ENCODE measurements at places on chromosomes 16 and 17. TPM values are rescaled to one million over a fixed set of nuclear protein-coding genes. Genes with fewer than 3 reads are reported as not detected.

- no peak for DNase-seq
- H3K36me3 ChIP-seq, result no peaks in the 10 kb centered on the region
- no peak overlapping the region for H3K27ac ChIP-seq
These were observed 112.0 kb downstream of the RBFOX3 start for GRCh38 chr17:79498854-79499253.

DNA sequence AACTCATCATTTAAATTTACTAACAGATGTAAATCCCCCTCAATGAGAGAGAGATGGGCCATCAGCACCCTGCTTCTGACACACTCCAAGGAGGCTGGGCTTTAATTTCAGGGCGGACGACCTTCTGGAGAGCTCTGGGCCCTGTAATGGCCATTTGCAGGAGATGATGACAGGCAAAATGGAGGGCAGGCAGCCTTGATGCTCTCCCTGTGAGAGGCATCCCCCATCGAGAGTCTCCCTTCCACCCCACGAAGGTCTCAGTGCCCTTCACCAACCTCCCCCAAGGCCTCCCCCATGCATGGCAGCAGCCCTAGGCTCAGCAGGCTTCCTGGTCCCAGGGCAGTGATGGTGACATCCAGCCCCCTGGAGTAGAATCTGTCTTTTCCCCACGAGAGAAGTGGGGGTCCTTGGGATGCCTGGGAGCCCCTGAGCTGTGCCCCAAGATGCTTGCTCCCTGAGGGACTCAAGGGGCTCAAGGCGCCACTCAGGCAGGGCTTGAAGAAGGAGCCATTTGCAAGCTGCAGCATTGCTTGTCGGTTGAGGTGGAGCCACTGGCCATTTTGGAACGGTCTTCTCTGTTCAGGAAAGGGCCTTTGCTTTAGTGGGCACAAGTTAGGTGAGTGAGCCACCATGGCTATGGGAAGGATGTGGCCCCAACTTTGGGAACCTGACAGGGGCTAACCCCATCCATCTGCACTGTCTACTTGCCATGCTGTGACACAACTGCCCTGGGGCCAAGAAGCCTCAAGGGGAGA is 82.6 kb downstream of the C16orf78 start:
- no peaks in the 10 kb centered on the region for H3K36me3 ChIP-seq
- no peaks in the 10 kb centered on the region for H3K4me1 ChIP-seq
- H3K4me3 ChIP-seq, result no peak overlapping the region
- no peaks in the 10 kb centered on the region for H3K27me3 ChIP-seq
- DNase-seq, result peak; percentile 27
- no peak overlapping the region for H3K27ac ChIP-seq

- H3K4me1 ChIP-seq, result no peaks in the 10 kb centered on the region
- peak overlapping the region; percentile 45 for H3K27ac ChIP-seq
- peak overlapping the region; percentile 24 for H3K4me3 ChIP-seq
- no peak for DNase-seq
These were observed 118.2 kb upstream of the KCNJ18 start for GRCh38 chr17:21573961-21574610.

DNA sequence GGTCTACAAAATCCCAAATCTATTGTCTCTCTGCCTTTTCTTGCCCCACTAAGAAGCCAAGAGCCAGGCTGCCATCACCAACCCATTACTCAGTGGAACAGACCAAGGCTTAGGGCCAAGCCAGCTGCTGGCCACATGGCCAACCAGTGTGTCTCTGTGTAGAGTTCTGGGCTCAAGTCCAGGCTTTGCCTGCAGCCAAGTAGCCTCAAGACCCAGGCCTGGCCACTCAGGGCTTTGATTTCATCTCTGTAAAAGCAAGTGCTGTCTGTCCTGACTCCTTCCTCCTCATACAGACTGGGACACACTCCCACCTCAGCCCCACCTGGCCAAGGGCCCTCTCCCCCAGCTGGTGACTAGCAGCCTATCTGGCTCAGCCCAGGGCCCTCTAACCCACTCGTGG is 14.6 kb downstream of the SREBF1 start:
- no peaks in the 10 kb centered on the region for H3K27me3 ChIP-seq
- peak overlapping the region; percentile 79 for H3K27ac ChIP-seq
- H3K36me3 ChIP-seq, result peaks cover 31% of the 10 kb centered on the region
- peaks cover 91% of the 10 kb centered on the region for H3K4me1 ChIP-seq
- DNase-seq, result no peak

GRCh38 chr16:318628-319027 is 33.9 kb downstream of the AXIN1 start:
- H3K27me3 ChIP-seq, result no peaks in the 10 kb centered on the region
- DNase-seq, result no peak
- no peak overlapping the region for H3K4me3 ChIP-seq
- H3K27ac ChIP-seq, result no peak overlapping the region
- H3K36me3 ChIP-seq, result no peaks in the 10 kb centered on the region
- no peaks in the 10 kb centered on the region for H3K4me1 ChIP-seq

DNA sequence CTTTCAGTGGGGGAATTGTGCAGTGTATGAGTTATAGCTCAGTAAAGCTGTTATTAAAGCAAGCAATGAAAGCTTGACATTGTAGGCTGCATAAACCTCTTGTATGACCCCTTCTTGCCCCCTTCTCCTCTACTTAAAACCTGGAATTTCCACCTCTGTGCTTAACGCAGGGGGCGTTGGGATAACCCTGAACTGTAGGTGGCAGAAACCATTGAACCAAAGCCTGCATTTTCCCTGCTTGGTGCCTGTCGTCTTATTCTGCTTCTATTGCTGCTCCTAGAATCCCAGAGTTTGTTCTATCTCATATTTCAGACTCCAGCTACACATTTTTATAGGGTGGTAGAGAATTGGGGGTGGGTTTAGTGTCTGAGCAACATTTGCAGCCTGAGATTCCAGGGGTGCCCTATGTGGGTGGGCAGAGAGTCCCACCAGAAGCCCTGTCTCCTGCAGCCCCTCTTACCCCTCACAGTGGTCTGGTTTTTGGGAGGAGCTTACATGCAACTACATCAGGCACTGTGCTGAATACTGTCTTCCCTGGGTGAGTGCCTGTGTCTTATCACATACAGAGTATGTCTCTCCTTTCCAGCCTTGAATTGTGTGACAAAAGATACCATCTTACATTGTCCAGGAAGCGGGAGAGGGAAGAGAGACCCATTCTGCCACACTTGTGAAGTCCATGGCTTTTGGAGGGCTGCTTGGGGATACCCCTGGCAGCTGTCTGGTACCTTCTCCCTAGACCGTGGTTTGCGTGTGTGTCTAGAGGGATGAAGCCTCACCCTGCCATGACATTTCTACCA is 407.7 kb upstream of the EEF2KMT start:
- H3K27ac ChIP-seq, result no peak overlapping the region
- no peaks in the 10 kb centered on the region for H3K36me3 ChIP-seq
- no peaks in the 10 kb centered on the region for H3K27me3 ChIP-seq
- no peak overlapping the region for H3K4me3 ChIP-seq
- no peak for DNase-seq

PIMREG gene
- total RNA-seq, result 8.6 TPM

DNA sequence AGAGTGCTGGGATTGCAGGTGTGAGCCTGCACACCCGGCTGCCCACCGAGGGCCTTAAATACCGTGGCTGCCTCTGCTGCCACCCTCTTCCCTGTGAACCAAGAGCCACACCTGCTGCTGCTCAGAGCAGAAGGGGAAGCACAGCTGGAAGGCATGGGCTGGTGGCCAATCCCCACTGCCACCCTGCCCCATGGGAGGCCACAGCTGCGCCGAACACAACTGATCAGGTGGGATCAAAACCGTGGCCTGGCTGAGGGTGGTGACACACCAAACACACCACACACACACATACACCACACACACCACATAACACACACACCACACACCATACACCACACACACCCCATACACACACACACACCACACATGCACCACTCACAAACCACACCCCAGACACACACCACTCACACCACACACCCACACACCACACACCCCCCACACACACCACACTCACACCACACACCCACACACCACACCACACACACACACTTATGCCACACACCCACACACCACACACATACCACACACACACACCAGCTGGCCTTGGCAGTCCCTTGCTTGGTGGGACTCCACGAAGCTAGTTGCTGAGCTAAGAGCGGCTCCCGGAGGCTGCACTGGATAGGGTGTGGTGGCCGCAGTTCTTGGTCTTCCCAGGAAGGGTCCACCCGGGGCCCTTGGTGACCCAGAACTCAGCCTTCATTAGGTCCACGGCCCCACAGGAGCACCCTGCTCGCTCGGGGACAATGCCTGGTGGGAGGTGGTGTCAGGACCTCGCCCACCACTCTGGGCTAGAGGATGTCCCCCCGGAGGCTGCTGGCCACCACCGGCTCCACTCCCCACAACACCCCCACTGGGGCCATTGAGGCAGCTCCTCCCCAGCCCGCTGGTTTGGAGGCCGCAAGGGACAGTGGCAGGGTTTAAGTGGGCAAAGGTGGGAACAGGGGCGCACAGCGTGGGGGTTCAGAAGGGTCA is 14.9 kb downstream of the CEP131 start:
- H3K27me3 ChIP-seq, result no peaks in the 10 kb centered on the region
- no peak overlapping the region for H3K27ac ChIP-seq
- H3K4me1 ChIP-seq, result no peaks in the 10 kb centered on the region
- no peaks in the 10 kb centered on the region for H3K36me3 ChIP-seq
- no peak overlapping the region for H3K4me3 ChIP-seq
- DNase-seq, result no peak

DNA sequence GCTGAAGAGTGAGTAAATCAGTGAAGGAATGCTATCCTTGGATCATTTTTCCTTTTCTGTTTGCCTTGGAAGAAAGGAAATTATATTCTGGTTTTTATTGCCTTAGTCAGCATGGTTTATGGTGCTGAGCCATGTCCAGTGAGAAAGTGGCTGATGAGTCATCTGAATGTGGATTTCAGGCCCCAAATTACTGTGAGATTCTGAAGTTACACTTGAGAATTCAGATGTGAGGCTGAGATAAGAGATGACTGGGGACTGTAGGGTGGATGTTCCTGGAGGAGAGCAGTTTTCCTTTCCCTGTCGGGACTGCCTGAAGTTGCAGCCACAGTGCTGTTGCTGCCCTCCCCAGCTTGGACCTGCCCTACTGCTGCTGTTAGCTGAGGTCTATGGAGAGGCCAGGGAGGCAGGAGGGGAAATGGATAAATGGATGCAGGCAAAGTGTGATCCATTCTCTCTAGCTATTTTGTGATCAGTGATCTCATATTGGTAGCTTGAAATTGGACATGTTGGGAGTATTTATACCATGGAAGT is 4.2 kb upstream of the MAP3K14 start:
- no peak for DNase-seq
- no peaks in the 10 kb centered on the region for H3K4me1 ChIP-seq
- no peak overlapping the region for H3K4me3 ChIP-seq
- H3K27me3 ChIP-seq, result no peaks in the 10 kb centered on the region
- H3K36me3 ChIP-seq, result no peaks in the 10 kb centered on the region

DNA sequence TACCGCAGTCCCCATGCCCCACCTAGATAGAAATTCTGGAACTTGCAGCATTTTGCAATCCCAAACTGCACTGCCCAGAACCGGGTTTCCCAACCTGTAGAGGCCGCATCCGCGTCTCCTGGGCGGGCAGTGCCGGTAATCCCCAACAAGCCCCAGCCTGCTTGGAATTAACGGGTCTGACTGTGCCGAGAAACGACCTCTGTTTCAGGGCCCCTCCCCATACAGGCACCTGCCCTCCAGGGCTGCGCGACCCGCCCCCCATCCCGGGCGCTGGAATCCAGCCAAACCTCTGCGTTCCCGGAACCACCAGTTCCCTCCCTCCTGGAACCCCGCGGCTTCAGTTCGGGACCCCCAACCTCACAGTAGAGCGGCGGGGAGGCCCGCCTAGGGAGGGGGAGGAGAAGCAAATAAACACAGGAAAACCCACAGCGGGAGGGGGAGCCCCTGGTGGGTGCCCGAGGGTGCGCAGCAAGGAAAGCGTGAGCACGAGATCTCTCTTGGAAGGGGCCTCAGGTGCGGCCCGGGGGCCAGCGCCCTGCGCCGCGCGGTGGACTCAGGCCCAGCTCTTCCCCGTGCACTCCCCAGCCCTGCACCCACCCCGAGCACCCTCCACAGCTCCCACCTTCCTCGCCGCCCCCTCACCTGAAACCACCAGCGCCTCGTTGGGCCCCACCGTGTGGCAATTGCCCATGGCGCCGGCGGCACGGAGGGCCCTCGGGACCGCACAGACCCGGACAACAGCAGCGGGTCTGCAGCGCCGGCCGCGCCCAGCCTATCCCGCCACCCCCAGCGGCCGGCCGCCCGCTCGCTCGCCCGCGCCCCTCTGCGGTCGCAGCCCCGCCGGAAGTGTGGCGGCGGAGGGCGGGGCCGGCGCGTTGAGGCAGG is at the start of gene FLOT2:
TSS of gene FLOT2 (minus strand) at position 850 of the 885 bp plus-strand sequence. CDS start at position 691, 159 bp downstream.
- H3K27ac ChIP-seq, result peak within 1 kb of the TSS; percentile 87
- peak within 1 kb of the TSS; percentile 96 for H3K4me3 ChIP-seq
- H3K27me3 ChIP-seq, result no peaks in the 10 kb centered on the region
- peaks cover 28% of the 10 kb centered on the region for H3K4me1 ChIP-seq
- DNase-seq, result peak; percentile 77
- H3K36me3 ChIP-seq, result no peaks in the 10 kb centered on the region

- H3K4me3 ChIP-seq, result no peak overlapping the region
- DNase-seq, result no peak
- H3K4me1 ChIP-seq, result no peaks in the 10 kb centered on the region
- no peak overlapping the region for H3K27ac ChIP-seq
- H3K36me3 ChIP-seq, result no peaks in the 10 kb centered on the region
These were observed 141.6 kb downstream of the RGS9 start for GRCh38 chr17:65278820-65279184.

TNFSF12 gene
- 20.2 TPM for total RNA-seq

LPO gene
- total RNA-seq, result 2.3 TPM

Measured in Peyer's patch (tissue), 4 donors.